Naive thymus-derived CD4-positive, alpha-beta T cell (primary cell): ENCODE measurements at places on chromosomes 12 and 14. TPM values are rescaled to one million over a fixed set of nuclear protein-coding genes. Genes with fewer than 3 reads are reported as not detected.

Gene TAS2R14
- 2.6 TPM for total RNA-seq

DNA sequence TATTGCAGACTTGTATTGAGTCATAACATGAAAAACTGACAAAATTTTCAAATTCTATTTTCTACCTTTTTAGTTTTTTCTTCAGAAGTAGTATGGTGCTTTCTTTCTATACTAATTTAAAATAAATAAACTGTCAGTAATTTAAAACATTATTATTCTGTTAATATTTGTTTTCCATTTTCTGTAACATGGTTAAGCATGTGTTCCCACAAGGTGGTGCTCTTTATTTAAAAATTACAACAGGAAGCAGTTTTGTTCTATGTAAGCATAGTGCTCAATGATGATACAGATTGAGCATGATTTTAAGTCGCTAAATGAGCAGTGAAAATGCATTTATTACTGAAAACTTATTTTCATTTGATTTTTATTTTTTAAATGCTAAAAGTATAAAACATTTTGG is 114.6 kb downstream of the PPFIA2 start:
- peak; percentile 43 for DNase-seq

DNA sequence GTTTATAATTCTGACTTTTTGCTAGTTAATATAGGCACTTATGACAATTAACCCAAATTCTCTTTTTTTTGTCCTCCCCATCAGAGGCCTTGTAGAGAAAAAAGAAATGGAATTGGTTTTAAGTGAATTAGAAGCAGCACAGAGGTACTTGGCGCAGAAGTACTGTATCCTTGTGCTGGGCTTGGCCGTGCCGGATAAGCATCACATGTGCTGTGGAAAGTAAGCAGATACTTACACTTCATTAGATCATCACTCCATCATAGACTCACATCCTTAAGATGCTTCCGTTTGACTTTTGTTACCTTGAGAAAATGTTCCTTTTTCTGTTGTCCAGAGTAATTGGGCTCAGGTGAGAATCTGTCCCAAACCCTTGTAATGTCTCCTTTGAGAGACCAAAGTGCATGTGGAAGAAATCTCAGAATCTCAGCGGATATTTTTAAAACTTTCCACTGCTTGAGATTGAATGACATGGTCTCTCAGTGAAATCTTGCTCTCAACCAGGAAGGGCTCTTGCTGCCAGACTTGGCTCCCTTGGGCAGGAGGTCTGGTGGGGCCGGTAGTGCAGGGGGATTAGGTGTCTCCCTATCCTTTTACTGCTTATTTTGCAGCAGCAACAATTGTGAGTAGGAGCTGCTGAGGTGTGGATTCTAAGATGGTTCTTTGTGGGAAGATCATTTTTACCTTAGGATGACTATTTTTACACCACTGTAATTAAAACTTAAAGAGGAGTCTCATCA is 24.8 kb downstream of the PPP1R36 start:
- DNase-seq: no peak

DNA sequence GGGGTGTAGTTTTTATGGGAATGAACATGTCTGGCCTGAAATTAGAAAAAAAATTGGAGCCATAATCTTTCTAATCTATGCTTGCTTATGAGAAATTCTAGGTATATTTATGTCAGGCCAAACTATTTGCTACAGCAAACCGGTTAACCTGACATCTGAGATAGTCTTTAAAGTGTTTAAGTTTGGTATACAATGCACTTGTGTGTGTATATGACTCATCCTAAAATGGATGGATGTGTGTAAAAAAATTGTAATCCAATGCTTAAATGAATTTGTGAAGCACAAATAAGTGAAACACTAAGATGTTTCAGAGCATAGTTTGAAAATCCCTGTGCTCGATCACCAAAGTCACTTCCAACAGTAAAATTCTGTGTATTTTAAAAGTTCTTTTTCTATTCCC is 6.7 kb downstream of the CNOT2 start:
- DNase-seq: no peak

Gene DAO
- total RNA-seq: not detected

Gene SLC38A2
- 175 and 179 TPM in 2 replicates for total RNA-seq

- no peak for DNase-seq
These were observed 29.1 kb downstream of the CDC42BPB start for GRCh38 chr14:103028161-103028767.

Gene GRIN2B
- total RNA-seq: not detected in 2 replicates

- peak; percentile 93 for DNase-seq
These were observed 5.6 kb upstream of the CRIP1 start for GRCh38 chr14:105480807-105481801.

Gene MGAT4C
- not detected in 2 replicates for total RNA-seq

GRCh38 chr12:90071996-90072395 is 363.4 kb upstream of the ATP2B1 start:
- DNase-seq: no peak

Gene FAM161B
- 6.6 TPM for total RNA-seq

Gene IQSEC3
- total RNA-seq: 1.5 TPM

DNA sequence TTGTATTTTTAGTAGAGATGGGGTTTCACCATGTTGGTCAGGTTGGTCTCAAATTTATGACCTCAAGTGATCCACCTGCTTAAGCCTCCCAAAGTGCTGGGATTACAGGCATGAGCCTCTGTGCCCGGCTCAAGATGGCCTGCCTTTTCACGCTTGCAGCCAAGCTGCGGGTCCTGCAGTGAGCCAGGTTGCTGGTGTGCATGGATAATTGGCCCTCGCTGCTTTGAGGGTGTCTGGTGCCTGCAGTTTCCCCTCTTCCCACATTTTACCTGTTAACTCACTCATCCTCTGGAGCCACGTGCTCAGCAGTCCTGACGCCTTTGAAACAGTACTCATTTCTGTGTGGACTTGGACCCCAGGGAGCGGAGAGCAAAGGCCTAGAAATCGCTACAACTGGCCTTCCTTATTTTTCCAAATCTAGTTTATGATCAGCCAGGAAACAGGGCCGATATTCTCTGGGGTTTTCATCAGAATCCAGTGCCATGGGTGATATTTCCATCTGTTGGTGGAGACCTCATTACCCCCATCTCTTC is 42.2 kb downstream of the TPCN1 start:
- no peak for DNase-seq

Gene PAH
- not detected in 2 replicates for total RNA-seq

DNA sequence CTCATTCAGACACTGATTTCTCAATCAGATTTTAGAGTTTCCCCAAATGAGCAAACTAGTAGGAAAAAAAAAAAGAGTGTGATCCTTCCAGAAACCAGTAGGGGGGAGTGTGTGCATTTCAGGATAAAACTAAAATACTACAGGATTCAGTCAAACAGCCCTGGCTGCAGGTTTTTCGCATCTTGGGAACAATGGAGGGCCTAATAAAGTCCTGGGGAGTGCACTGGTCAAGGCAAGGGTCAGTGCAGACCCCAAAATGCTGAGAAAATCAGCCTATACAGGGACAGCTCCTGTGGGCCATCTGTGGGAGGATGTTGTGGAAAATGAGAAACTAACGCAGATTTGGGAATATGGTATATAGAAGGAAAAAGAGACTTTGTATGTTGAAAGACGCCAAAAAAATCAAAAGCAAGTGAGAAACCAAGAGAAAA is 22.2 kb upstream of the ABCD4 start:
- no peak for DNase-seq
